Chondrocyte (in vitro differentiated cells): ENCODE measurements at places on chromosomes 11 and 22. TPM values are rescaled to one million over a fixed set of nuclear protein-coding genes. Genes with fewer than 3 reads are reported as not detected.

GRCh38 chr22:39664485-39665200 lies 94.1 kb downstream of the CACNA1I start:
- DNase-seq, result no peak

GRCh38 chr11:11960687-11961086 lies 47.7 kb downstream of the DKK3 start:
- no peak for DNase-seq

DNA sequence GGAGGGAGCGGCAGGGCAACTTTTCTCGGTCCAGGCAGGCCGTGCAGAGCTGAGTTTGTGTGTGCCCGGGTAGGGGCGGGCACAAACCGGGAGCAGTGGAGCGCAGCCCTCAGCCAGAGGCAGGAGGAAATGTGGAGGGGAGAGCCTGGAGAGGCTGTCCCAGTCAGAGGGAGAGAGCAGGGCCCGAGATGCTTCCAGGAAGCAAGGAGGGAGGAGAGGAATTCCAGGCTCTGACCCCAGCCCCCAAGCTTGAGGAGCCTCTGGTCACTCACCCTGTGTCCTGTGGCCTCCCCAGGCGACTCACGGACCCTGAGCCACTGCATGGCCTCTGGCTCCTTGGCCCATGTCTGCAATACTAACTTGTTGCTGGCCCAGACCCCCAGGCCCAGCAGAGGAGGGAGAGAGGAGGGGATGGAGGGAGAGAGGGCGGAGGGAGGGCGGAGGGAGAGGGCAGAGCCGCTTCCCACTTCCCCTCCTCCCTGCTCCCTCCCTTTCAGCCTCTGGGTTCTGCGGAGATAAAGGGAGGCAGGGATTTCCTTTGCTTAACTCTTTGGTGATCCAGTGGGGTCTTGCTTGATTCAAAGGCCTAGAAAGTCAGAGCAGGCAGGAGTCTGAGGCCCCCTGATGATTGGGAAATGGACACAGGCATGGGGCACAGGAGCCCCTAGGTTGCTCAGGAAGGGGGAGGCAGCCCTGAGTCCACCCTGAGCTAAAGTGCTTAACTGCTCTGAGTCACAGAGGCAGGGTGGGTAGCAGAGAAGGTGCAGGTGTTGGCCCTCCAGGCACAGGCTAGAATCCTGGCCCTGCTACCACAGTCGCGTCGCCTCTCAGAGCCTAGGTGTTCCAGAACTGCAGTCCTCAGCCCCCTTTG lies at the start of gene C1QTNF6:
C1QTNF6 (minus strand) TSS at position 357 of the 871 bp plus-strand sequence; CDS start at position 323, 34 bp downstream.
- DNase-seq, result peak; percentile 64

- DNase-seq, result no peak
These were observed 908.6 kb downstream of the NTM start for GRCh38 chr11:132278801-132279574.

- DNase-seq, result no peak
These were observed 152.0 kb downstream of the TBC1D22A start for GRCh38 chr22:46914481-46914880.

DNA sequence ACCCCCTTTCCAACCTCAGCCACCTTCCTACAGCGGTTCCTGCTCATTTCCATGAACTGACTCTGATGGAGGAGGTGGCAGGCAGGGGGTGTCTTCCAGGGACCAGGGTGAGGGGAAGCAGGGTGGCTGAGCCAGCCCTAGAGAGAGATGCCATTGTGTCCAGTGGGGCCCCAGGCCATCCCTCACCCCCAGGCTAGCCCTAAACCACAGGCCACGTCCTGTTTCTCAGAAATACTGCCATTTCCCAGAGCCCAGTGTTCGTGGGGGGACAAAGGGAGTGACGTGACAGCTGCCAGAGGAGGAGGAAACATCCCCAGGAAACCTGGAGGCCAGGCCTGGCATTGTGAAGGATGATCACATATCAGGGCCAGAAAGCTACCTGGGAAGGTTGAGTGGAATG lies 39.5 kb downstream of the CHRDL2 start:
- no peak for DNase-seq

DNA sequence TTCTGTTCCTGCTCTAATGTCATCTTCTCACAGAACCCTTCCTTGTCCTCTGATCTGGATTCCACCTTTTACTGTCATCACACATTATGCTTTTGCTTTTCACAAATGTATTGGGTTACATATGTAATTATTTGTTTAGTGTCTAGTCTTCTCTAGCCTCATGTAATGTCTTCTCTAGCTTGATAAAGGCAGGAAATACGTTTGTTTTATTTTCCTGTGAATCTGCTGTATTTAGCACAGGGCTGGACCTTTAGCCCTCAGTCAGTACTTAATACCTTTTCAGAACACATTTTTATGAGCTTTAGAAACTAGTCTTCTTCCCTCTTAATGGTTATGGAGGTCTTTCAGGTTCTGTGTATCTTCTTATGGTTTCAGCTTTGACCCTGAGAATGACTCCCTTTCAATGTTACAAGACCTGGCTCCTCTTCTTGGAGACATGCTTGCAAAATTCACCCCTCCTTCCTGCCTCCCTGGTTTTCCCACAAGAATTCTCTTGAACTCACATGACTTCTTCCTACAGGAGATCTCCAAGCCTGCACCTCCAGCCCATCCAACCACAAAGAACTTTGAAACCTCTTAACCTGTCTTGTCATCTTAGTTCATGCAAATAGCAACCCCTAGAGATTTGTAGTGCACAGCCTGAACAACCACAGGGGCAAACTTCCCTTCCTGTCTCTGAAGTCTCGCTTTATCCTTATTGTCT lies 132.7 kb upstream of the DDI1 start:
- DNase-seq, result no peak

DNA sequence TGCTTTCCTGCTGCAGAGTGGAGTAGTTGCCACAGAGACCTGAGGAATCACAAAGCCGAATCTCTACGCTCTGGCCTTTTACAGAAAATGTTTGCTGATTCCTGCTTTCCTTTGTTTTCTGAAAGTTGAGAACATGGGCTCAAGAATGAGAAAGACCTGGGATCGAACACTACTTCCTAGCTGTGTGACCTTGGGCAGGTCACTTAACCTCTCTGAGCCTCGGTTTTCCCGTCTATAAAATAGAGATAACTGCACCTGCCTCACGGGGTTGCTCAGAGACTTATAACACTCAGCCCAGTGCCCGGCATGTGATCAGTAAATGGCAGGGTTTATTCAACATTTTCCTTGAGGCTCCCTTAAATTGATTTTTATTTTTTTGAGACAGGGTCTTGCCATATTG lies 70.9 kb upstream of the ALX4 start:
- no peak for DNase-seq

- DNase-seq, result no peak
These were observed 3.1 kb downstream of the SCO2 start for GRCh38 chr22:50522208-50522805.

- DNase-seq, result no peak
These were observed 5.1 kb downstream of the SYT12 start for GRCh38 chr11:67027943-67028542.

DNA sequence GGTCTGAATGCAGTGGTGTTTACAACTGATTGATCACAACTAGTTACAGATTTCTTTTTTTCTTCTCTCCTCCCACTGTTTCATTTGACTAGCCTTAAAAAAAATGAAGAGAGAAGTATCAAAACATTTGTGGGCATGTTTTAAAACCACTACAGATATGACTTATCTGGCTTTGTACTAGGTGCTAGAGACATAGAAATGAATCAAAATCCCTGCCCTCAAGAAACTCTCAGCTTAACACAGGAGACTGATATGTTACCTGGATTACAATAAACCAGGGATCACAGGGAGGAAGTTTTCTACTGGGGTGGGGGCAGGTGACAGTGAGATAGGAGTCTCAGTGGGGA lies 25.2 kb upstream of the CTR9 start:
- DNase-seq, result no peak

- DNase-seq, result peak; percentile 75
These were observed 1126.2 kb downstream of the BRD1 start for GRCh38 chr22:48701296-48702030.

GRCh38 chr11:46315783-46316563 lies 31.3 kb upstream of the DGKZ start:
- DNase-seq, result no peak

DNA sequence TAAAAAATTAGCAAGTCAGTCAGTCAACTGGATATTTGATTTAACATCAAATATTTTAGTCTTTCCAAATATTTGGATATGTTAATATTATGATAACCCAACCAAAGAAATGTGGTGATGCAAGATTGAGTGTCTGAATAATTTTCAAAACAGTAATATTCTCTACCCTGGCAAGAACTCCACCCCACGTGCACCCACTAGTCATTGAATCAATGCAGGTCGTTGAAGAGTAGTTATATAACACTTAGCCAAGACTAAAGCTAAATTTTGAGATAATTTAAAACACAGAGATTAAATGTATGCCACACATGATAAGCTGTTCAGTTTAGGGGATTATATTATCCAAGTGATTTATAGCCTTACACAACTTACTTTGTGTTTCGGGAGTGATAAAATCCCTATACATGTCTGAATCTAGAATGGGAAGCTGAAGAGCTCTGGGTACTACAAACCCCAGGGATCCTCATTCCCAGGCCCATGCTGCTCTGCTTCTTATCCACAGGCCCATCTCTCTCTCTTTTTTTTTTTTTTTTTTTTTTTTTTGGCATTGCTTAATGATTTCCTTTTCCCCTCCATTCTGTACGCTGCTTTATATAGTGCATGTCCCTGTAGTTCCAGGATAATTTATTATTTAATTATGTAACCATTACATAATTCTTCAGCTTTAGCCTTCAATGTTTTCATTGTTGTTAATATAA lies 392.9 kb downstream of the NTM start:
- no peak for DNase-seq

DNA sequence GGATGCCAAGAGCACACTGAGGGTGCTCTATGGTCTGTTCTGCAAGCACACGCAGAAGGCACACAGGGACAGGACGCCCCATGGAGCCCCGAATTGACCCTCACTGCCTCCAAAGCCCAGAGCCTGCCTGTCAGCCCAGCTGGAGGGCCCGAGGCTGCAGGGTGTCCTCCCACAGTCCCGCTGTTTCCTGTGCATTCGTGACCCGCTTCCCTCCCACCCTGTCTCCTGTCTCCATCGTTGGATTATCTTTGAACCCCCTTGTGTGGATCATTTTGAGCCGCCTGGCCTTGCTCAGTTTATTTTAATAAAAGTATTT lies 25.6 kb downstream of the PARVG start:
- no peak for DNase-seq

- DNase-seq, result no peak
These were observed 32.6 kb downstream of the MS4A6A start for GRCh38 chr11:60150279-60150678.

GRCh38 chr11:66529069-66529468 lies 16.8 kb downstream of the ZDHHC24 start:
- no peak for DNase-seq

GRCh38 chr22:31602259-31602952 lies 59.6 kb downstream of the PISD start:
- no peak for DNase-seq

GRCh38 chr11:72443016-72443415 lies 8.7 kb upstream of the CLPB start:
- no peak for DNase-seq

- no peak for DNase-seq
These were observed at the start of gene DSCAML1 for GRCh38 chr11:117796872-117797529. Gene DSCAML1 (minus strand): TSS chr11:117797216. CDS start chr11:117797079, 137 bp downstream.

DNA sequence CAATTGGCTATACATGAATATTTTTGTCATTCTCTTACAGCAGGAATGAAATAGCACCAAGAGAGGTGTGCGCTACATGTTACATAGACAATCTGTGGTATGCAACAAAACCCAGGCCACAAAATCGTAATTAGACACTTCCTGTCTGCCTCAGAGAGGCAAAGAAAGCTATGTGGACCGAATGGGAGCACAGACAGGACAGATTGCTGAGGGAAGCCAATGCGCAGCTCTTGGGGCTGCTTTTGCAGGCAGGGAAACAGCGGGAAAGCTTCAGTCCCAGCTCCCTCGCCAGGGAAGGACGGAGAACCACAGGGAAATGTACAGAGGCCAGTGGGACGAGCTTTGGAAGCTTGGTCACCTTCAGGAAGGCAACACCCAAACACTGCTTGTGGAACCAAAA lies 40.9 kb downstream of the SERPINH1 start:
- DNase-seq, result no peak

- DNase-seq, result peak; percentile 67
These were observed 10.9 kb downstream of the LINC01488 start for GRCh38 chr11:69492201-69492991.

DNA sequence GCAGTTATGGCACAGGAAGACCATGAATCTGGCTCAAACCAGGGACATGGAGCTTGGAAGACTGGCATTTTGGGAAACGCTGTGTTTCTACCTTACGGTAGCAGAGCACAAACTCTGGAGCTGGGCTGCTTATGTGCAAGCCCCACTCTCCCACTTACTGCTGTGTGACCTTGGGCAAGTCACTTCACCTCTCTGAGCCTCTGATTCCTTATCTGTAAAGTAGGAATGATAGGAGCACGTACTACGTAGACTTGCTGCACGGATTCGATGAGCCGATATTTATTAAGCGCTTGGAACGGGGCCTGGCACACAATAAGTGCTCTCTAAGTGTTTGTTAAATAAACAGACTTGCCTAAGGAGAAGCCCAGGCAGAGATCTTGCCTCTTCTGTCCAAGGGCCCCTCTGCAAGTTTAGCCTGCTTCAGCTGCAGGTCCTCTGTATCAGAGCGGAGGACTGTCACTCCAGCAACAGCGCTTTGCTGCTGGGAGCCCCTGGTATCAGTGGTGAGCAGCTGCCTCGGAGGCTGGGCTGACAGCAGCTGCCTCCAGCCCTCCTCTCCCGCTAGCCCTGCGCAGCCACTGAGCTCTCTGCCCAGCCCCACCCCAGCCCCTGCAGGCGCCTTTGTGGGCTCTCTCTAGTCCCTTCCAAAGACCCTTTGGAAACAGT lies 96.9 kb upstream of the ANO1 start:
- DNase-seq, result peak; percentile 54

DNA sequence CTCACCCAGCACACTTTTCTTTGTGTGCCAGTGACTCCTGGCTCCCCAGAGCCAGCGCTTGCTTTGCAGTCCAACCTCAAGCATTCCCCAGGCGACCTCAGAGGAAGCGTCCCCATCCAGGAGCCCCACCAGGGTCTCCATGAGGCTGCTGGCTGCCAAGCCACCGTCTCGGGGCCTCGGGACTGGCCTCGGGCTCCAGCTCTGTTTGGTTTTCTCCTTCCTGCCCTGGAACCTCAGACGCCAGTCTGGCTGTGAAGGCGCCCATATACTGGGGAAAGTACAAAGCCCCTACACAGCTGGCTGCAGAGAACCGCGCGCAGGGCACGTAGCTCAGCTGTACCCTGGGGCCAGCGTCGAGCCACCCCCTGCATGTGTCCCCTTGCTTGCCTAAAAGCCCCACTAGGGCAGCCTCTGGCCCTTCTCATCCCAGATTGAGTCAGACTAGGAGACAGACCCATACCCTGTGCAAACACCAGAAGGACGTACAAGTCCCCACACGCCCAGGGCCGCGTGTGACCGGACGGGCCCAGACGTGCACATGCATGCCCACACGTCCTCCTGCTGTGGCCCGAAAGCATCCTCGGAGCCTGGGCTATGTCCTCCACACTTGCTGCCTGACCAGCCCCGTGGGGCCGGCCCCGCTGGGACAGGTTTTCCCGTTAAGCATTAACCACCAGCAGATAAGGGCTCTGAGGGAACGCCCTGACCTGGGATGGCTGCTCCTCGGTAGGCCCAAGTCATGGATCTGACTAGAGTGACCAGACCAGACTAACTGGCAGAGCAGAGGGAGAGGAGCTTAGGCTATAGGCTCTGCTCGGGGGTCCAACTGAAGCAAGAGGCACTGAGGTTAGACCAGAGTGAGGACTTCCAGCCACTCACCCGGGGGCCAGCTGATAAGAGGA lies 4.2 kb upstream of the SYT8 start:
- no peak for DNase-seq

Gene DRD2
- total RNA-seq, result not detected in 3 replicates

Gene OSBPL5
- total RNA-seq, result 43.9 to 78.9 TPM (median 47.6 TPM) in 3 replicates

Gene APOC3
- not detected in 3 replicates for total RNA-seq

Gene ROBO3
- total RNA-seq, result 4.9 to 12.0 TPM (median 10.9 TPM) in 3 replicates

Gene TMEM191B
- total RNA-seq, result 0.67 to 1.7 TPM in 2 of 3 replicates, not detected in the other

Gene RNF214
- 21.8 to 26.1 TPM (median 24.7 TPM) in 3 replicates for total RNA-seq

Gene KDM4D
- total RNA-seq, result 0.44 to 0.65 TPM (median 0.53 TPM) in 3 replicates
